HS-27A (cell line): ENCODE measurements at places on chromosomes 4 and X.

DNA sequence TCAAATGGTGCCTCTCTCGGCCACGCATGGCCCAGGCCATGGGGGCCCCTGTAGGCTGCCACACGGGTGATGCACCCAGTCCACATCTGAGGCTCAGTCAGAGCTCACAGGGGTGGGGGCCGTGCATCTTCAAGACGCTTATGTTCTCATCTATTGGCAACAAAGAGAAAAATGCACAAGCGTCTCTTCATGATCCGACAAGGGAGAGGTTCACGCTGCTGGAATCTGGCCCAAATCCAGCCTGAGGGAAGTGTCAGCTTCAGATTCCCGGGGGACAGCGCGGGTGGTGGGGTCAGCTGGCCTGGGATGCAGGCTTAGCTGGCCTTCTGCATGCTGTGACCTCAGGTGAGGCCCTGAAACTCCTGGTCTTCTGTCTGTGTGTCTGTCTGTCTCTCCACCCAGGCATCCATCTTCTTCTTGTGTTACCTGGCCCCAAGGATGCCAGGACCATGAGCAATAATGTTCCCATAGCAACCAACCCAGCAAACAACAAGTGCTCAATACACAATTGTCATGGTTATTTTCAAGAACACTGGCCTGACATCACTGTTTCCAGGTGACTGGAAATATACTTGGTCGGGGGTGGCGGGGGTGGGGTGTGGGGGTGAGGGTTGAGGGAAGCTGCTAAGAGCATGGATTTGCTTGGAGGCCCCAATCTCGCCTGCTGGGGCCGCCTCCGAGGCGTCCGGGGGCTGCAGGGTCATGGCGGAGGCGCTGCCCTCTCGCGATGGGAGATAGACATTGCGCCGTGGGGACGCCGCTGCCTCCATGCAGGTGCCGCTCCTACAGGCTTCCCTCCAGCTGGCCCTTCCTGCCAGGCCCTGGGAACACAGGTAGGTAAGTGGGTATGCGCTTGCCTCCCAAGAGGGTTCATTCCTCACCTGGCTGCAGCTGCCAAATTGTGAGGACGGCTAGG, 48.3 kb downstream of the ABLIM2 start:
- no peak for DNase-seq

DNA sequence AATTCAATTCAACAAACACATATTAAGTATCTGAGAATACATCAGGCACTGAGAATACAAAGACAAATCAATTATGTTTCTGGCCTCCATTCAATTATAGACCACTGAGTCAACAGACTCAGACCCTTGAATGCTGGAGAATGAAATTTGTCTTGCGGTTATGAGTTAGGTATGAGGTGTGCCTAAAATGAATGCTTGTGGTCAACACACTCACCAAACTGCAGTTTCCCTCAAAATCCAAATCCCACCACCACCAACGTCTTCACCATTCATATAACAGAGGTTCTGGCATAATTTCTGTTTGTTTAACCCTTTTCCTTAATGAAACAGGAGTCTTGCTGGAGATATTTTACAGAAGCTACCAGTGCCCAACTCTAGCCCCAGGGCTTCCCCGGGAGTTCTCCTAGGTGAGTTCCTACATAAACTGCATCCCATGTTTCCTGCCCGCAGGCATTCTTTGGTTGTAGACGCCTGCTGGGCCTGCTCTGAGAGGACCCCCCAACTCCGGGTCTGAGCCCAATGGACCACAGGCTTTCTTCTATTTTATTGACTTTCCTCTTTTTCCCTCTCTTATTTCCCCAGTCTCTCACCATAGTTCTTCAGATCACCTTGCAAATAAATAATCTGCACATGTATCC, 119.2 kb downstream of the DDX53 start:
- DNase-seq = no peak

DNA sequence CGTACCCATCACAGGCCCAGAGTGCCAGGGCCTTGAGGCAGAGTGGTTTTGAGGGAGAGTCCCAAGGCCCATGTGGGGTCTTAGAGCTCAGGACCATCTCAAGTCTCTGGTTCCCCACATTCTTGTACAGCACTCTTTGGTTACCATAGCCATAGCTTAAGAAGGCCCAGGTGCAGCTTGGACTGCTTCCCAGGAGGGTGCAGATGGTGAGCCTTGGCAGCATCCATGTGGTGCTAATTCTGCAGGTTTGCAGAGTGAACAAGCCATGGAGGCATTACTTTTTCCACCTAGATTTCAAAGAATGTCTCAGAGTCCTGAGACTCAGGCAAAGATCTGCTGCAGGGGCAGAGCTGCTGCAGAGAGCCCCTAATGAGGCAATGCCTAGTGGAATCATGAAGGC, 171.7 kb downstream of the STK32B start:
- DNase-seq = no peak

DNA sequence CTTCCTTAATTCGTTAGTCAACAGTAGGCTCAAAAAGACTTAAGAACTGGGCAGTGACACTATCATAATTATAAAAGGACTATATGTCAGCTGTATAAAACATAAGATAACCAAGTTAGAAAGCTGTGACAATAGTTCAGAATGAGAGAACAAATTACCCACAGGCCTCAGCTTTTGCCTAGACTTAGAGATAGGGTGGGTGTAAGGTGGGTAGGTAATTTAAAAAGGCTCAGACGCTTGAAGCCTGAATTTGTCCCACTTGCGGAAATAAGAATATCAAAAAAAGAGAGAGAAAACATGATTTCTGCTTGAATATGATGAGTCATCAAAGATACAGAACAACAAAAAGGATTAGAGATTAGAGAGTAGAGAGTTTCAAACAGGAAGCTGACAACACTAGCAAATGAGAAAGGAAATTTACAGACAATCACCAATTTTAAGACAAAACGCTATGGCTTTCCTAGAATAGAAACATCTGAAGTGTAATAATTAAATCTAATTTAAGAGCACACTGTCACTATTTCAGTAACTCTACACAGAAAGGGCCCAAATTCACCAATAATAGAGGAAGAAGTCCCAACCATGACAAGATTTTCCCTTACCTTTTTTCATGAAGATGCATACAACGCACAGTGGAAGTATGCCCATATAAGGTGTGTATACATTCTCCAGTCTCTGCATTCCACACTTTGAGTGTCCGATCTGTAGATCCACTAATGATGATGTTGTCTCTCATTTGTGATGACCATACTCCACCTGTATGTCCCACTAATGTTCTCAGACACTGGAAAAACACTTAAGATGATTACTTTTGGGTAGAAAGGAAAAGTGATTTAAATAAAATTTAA, 208.1 kb downstream of the FBXW7 start:
- no peak for DNase-seq

DNA sequence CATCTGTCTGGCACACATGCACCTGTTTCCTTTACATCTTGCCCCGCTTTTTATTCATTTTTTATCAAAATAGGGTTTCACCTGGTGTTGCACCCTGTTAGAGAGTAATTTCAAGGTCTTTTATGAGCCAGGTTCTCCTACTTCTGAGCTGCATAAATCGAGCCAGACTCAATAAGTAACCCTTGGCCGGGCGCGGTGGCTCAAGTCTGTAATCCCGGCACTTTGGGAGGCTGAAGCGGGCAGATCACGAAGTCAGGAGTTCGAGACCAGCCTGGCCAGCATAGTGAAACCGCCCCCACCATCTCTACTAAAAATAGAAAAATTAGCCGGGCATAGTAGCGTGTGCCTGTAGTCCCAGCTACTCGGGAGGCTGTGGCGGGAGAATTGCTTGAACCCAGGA, 1.0 kb upstream of the PPP2R3B start:
- DNase-seq = no peak

GRCh38 chr4:19300213-19300612, 951.5 kb upstream of the SLIT2 start:
- no peak for DNase-seq

DNA sequence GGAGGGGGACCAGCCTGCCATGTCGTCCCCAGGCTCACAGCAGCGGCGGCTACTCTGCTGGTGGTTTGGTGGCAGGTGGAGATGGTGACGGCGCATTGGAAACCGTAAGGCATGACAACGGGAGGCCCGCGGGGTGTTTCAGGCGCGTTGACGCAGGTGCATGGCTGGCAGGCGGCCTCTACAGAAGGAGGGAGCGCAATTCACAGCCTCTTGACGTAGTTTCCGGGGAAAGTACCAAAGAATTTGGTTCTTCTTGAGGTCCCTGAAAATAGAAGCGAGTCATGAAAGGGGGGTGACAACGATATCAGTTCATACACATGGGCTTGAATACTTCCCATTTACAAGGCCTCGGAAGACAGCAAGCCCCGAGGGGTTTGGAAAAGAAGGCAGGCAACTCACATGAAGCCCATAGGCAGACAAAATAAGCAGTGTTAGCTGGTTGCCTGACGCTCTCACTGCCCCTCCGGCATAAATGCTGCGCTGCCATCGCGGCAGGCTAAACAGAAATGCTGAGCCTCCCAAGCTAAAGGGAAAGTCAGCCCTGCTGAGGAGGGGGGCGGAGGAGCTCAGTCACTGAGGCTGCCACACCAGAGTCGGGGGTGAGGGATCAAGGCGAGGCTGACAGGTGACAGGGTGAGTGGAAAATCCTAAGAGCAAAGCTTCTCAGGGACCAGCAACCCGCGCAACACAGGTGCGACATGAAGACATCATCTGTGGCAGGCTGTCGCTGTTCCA, 52.3 kb upstream of the PDLIM3 start:
- DNase-seq = no peak

GRCh38 chr4:101104312-101105052, 242.8 kb downstream of the PPP3CA start:
- DNase-seq = no peak

DNA sequence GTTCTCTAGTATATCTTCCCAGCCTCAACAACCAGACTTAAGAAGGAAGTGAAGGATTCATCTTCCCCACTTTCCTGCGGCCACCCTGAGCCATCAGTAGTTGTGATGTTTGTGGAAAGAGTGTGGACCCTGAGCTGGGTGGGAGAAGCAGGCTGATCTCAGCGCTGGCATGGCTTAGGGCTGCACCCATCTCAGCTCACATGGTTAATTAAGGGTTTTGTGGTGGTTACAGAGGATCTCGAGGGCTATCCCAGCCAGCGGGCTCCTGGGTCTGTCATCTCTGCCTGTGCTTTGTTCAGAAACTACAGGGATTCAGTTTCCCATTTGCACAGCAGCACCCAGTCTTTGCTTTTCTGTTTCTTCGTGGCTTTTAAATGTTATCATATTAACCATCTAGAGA, 163.4 kb downstream of the PTTG2 start:
- DNase-seq = no peak

DNA sequence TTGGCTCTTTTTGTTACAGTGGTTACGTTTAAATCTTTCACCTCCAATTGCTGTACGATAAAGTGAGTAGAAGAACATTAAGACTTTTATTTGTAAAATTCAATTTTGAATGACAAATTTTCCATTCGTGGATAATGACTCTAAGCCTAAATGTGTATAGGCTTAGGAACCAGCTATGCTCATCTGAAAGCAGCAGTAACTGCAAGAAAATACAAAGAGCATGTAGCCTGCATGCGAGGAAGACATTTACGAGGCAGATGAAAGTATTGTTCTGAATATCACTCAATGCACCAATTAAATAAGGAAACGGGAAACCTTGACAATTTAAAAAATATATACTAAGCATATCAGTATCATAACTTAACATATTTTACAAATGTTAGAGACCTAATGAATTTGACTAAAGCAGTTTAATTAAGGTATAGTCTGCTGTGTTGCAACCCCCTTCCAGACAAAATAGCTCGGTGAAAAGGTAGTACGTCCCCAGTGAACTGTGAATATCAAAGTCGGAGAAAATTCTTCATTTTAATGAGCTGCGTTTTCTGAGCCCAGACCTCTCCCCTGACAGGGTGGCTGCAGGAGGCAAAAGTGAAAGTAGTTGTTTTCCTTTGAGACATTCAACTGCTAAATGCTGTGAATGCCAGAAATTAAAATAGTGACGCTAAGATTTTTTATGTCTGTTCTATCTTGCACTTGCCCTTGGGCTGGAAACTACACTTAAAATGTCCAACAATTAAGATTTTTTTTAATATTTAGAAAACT, 1236.5 kb upstream of the TENM3 start:
- DNase-seq = no peak

DNA sequence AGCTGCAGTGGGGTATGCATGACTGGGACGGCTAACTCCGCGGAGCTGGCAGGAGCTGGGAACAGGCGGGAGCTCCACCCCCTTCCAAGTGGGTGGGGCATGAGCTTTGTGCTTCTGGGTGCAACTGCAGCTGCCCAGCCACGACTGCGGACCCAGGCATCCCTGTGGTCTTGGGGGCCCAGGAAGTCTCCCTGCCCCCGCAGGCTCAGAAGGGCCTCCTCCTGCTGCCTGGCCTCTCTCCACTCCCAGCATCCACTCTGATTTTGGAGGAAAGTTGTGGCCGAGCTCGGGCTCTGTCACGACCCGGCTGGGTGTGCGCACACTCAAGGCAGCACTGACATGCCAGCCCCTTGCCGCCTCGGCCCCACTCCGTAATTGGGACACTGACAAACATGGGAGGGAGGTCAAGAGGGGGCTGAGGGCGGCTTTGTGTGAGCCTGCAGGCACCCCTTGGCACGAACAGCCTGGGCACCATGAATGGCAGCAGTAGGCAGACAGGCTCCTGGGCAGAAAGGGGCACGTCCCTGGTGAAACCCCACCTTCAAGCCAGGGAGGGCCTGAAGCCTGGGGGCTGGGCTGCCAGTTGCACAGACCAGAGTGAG, 822.6 kb downstream of the GLUD2 start:
- no peak for DNase-seq

DNA sequence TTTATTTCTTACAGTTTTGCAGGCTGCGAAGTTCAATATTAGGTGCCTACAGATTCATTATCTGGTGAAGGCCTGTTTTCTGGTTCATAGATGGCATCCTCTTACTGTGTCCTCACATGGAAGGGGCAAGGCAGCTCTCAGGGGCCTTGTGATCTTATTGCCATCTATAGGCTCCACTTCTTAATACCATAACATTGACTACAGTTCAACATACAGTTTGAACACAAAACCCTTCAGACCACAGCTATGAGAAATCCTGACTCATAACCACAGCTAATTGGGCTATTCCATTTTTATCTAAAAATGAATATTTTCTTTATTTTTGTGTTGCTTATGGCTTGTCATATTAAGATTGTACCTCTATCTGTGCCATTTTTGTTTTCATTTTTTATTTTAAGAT, 72.3 kb downstream of the STAG2 start:
- DNase-seq = no peak

- no peak for DNase-seq
These were observed 1.1 kb upstream of the IRF2 start for GRCh38 chr4:184475498-184475897.

- no peak for DNase-seq
These were observed 8.5 kb downstream of the CNKSR2 start for GRCh38 chrX:21382715-21383114.

DNA sequence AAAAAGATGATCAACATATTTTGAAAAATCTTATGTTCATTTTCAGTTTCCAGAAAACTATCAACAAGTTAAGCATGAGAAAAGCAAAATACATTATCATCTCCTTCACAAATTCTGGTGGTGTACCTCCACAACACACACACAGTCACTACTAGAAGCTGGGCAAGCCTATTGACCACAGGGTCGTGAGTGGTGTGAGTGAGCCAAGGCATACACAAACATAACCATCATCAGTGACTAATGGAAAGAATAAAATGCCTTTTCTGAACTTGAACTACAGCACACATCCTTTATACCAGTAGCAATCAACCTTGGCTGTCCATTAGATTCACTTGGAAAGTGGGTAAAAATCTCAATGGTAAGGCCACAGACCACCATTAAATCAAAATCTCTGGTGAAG, 180.2 kb downstream of the FAM47B start:
- no peak for DNase-seq
